ENCODE measurements at places on chromosomes 5 and 9. TPM values are rescaled to one million over a fixed set of nuclear protein-coding genes. Genes with fewer than 3 reads are reported as not detected.

GRCh38 chr5:98105681-98106080 lies 667.8 kb upstream of the RGMB start:
- no peak overlapping the region for H3K27ac ChIP-seq
- no peaks in the 10 kb centered on the region for H3K27me3 ChIP-seq
- no peak for DNase-seq
- H3K36me3 ChIP-seq = no peaks in the 10 kb centered on the region

DNA sequence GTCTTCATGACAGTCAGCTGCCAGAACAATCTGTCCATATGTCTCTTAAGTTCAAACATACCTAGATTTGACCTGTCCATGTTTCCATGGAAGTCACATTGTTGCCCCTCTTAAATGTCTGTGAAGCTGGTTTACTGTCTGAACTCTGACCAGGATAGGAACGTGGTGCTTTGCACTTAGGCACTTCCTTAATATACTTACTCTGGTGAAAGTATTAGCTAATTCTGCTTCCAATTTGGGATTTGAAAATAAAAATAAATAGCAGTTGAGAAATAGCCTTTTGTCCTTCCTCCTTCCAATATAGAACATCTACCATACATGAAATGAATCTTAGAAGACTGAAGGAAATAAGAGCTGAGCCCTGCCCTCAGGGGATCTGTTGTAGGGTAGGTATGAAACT lies 524.5 kb upstream of the CLINT1 start:
- DNase-seq = no peak
- H3K27me3 ChIP-seq = no peaks in the 10 kb centered on the region
- peaks cover 19% of the 10 kb centered on the region for H3K4me1 ChIP-seq
- H3K4me3 ChIP-seq = no peak overlapping the region
- peak overlapping the region; percentile 27 for H3K27ac ChIP-seq
- H3K36me3 ChIP-seq = no peaks in the 10 kb centered on the region

DNA sequence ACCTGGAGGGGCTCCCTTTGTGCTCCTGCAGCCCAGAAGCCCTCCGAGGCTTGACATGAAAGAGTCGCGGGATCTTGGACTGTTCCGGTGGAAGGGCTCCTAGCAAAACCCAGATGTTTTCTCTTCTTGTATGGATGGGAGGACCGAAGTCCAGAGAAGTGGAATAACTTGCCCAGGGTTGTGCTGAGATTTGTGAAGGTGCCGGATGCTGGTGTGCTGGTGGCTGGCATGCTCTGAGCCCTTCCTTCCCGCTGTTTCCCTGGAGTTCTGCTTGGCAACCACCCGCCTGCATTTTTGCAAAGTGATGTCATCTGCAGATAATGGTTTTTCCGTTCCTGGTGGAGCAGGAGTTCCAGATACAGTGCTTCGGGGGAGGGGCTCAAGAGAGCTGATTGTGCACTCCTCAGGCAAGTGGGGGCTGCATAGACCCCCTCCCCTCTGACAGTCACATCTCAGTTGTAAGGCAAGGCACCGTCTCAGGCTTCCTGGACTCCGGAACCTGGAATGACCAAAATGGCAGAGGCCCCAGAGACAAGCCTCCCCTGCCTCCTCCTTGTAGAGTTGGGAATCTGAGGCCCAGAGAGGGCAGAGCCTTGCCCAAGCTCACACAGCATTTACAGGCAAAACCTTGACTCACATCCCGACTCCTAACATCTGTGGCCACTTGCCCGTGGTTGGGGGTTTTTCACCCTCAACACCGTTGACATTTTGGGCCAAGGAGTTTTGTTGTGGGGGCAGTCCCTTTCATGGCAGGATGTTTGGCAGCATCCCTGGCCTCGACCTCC lies 157.0 kb downstream of the RGS3 start:
- H3K27ac ChIP-seq = peak overlapping the region; percentile 90
- no peaks in the 10 kb centered on the region for H3K27me3 ChIP-seq
- peak overlapping the region; percentile 3 for H3K4me3 ChIP-seq
- peak; percentile 89 for DNase-seq
- H3K4me1 ChIP-seq = peaks cover 46% of the 10 kb centered on the region

DNA sequence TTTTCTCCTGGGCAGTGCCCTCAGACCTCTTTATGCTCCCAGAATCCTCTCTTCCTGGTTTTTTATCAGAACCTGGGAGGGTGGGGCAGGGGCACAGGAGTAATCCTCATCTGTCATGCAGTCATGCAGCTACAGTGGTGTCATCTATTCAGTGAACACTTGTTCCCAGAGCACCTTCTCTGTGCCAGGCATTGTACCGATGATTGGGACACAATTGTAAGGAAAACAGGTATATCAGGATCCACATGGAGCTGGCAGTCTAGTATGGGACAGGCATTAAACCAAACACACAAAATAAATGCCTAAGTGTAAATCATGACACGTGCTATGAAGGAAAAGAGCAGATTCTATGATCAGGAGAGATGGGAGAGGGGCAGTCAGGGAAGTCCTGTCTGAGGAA lies 21.5 kb upstream of the IDNK start:
- no peak overlapping the region for H3K27ac ChIP-seq
- H3K36me3 ChIP-seq = no peaks in the 10 kb centered on the region
- DNase-seq = no peak
- H3K4me1 ChIP-seq = no peaks in the 10 kb centered on the region
- H3K27me3 ChIP-seq = no peaks in the 10 kb centered on the region

- no peak overlapping the region for H3K4me3 ChIP-seq
- H3K4me1 ChIP-seq = no peaks in the 10 kb centered on the region
- no peak for DNase-seq
- no peaks in the 10 kb centered on the region for H3K36me3 ChIP-seq
These were observed 34.9 kb downstream of the SH3GL2 start for GRCh38 chr9:17613758-17614157.

GRCh38 chr5:93708442-93708841 lies 33.0 kb downstream of the POU5F2 start:
- no peaks in the 10 kb centered on the region for H3K27me3 ChIP-seq
- no peaks in the 10 kb centered on the region for H3K4me1 ChIP-seq
- no peak overlapping the region for H3K27ac ChIP-seq
- no peak for DNase-seq
- no peaks in the 10 kb centered on the region for H3K36me3 ChIP-seq

GRCh38 chr9:86093788-86094555 lies 5.4 kb downstream of the GOLM1 start:
- H3K4me1 ChIP-seq = peaks cover 15% of the 10 kb centered on the region
- H3K27me3 ChIP-seq = no peaks in the 10 kb centered on the region
- no peak for DNase-seq

DNA sequence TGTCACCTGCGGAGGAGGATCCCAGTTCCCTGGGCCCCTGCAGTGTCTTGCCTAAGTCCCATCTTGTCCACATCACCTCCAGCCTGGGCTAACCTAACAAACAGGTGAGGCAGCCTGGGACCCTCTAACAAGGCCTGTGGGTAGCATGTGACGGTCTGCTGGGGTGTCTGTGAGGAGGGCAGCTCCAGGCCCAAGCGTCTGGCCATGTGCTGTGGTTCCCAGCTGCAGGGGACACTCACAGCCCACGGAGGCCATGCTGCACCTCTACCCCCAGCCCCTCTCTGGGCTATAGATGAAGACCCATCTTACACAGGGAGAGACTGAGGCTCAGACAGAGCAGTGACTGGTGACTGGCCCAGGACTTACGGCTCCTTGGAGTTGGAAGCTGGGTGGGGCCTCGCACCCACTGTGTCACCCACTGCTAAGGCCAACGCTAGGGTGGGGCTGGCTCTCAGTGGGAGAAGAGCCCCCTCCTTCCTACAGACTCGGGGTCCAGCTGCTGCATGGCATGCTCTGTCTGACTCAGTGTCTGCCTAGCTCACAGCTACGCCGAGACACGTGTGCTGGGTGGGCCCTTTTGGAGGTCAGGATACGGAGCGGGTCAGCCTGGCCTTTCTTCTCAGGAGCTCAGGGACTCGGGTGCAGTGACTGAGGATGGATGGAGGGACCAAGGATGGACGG lies 40.8 kb upstream of the RNF130 start:
- H3K27me3 ChIP-seq = no peaks in the 10 kb centered on the region
- no peak overlapping the region for H3K4me3 ChIP-seq
- H3K4me1 ChIP-seq = no peaks in the 10 kb centered on the region
- H3K27ac ChIP-seq = no peak overlapping the region
- no peak for DNase-seq

DNA sequence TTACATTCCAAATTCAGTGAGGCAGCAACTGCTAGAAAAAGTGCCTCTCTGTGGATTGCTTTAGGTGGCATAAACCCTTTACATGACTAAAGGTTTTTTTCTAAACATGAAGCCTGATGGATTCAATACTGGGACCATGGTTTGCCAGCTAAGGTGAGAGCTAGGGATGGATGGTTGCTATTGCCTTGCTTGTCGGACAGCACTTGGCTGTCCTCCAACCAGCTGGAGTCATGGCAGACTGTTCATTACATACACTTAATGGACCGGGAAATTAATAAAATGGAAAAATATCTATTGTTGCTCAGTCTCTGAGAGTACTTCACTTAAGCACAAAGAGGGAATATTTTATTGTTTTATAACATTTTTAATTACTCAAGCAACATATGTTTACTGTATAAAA lies 116.9 kb upstream of the TRPC7 start:
- DNase-seq = no peak
- no peak overlapping the region for H3K4me3 ChIP-seq
- H3K27me3 ChIP-seq = no peaks in the 10 kb centered on the region
- H3K27ac ChIP-seq = no peak overlapping the region
- H3K4me1 ChIP-seq = no peaks in the 10 kb centered on the region
- no peaks in the 10 kb centered on the region for H3K36me3 ChIP-seq

- H3K36me3 ChIP-seq = no peaks in the 10 kb centered on the region
- no peak overlapping the region for H3K27ac ChIP-seq
- no peaks in the 10 kb centered on the region for H3K4me1 ChIP-seq
- H3K27me3 ChIP-seq = no peaks in the 10 kb centered on the region
- no peak for DNase-seq
These were observed 33.7 kb upstream of the PWWP2A start for GRCh38 chr5:160152901-160153300.

- H3K27ac ChIP-seq = no peak overlapping the region
- peaks cover 83% of the 10 kb centered on the region for H3K36me3 ChIP-seq
- peak; percentile 82 for DNase-seq
- H3K4me3 ChIP-seq = no peak overlapping the region
- no peaks in the 10 kb centered on the region for H3K27me3 ChIP-seq
- H3K4me1 ChIP-seq = no peaks in the 10 kb centered on the region
These were observed 7.8 kb downstream of the NOL6 start for GRCh38 chr9:33465596-33466564.

CCL21 gene
- 174 TPM for total RNA-seq

HARS2 gene
- total RNA-seq = 46.2 TPM

C5 gene
- 2.0 TPM for total RNA-seq

- H3K36me3 ChIP-seq = no peaks in the 10 kb centered on the region
- no peak overlapping the region for H3K27ac ChIP-seq
- no peak overlapping the region for H3K4me3 ChIP-seq
- H3K27me3 ChIP-seq = no peaks in the 10 kb centered on the region
- DNase-seq = no peak
These were observed 385.9 kb upstream of the CHD1 start for GRCh38 chr5:99314721-99315120.

- H3K4me1 ChIP-seq = no peaks in the 10 kb centered on the region
- no peak for DNase-seq
- no peaks in the 10 kb centered on the region for H3K36me3 ChIP-seq
- no peak overlapping the region for H3K4me3 ChIP-seq
- no peak overlapping the region for H3K27ac ChIP-seq
These were observed 158.9 kb downstream of the HINT1 start for GRCh38 chr5:131005963-131006684.

DDX46 gene
- total RNA-seq = 31.7 TPM

LURAP1L gene
- 14.5 TPM for total RNA-seq

DNA sequence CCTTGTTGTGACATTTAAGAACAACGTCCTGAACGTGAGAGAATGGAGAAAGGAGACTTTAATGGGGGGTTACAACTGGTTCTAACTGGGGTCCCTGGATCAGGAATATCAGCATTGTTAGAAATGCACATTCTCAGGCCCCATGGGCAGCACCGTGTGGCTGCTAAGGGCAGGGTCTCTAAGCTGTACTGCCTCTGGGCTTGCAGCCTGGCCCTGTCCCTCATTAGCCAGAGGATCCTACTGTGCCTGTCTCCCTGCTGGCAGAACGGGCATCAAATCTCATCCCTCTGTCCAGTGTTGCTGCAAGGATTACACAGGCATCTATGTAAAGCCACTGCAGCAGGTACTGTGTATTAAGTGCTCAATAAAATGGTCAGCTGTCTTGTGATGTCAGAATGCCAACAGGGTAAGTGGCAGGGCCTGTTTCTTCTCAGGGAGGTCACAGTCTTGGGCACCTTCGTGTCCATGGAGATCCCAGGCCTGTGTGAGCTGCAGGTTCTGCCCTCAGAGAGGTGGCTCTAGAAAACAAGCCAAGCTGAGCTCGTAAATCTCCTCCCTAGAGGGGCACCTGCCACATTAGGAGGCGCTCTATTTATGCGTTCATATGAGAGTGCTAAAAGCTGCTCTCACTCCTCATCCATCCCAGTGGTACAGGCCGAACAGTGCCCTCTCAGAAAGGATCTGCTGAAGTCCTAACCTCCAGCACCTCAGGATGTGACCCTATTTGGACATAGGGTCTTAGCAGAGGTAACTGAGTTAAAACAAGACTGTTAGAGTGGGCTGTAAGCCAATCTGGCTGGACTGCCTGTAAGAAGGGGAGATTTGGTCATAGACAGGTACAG lies 210.5 kb downstream of the GADD45G start:
- H3K27ac ChIP-seq = no peak overlapping the region
- no peak overlapping the region for H3K4me3 ChIP-seq
- H3K36me3 ChIP-seq = no peaks in the 10 kb centered on the region
- H3K4me1 ChIP-seq = peaks cover 10% of the 10 kb centered on the region

- H3K4me3 ChIP-seq = no peak overlapping the region
- H3K27ac ChIP-seq = no peak overlapping the region
- H3K36me3 ChIP-seq = peaks cover 58% of the 10 kb centered on the region
- no peaks in the 10 kb centered on the region for H3K4me1 ChIP-seq
These were observed 32.8 kb downstream of the ARPC5L start for GRCh38 chr9:124894741-124895170.

SLC45A2 gene
- not detected for total RNA-seq

Measured in vagina (tissue), 2 donors.